NCI-H2171 (cell line): ENCODE measurements at places on chromosomes 7 and 10.

GRCh38 chr7:90320418-90320800 lies 695 bp downstream of the FAM237B start:
- no peak for DNase-seq

DNA sequence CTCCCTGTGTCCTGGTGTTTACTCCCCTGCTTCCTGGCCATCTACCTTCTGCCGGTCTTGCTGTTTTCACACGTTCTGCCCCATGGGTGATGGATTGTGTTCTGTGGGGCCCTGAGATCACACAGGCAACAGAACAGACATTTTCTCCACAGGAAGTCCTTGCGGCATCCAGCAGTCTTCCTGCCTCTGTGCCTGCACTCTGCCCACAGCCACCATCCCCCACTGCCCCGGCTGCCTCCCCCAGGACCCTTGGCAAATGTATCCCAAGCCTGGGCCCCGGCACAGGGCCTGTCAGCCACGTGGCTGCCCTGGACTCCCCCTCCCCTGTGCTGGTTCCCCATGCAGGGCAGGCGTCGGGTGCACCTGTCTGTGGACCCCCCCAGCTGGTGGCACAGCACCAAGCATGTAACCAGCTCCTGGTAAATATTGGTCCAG lies 184.2 kb downstream of the WDR37 start:
- no peak for DNase-seq

- DNase-seq, result peak; percentile 1
Observed at GRCh38 chr7:7103343-7104313, 78.7 kb upstream of the C1GALT1 start.

DNA sequence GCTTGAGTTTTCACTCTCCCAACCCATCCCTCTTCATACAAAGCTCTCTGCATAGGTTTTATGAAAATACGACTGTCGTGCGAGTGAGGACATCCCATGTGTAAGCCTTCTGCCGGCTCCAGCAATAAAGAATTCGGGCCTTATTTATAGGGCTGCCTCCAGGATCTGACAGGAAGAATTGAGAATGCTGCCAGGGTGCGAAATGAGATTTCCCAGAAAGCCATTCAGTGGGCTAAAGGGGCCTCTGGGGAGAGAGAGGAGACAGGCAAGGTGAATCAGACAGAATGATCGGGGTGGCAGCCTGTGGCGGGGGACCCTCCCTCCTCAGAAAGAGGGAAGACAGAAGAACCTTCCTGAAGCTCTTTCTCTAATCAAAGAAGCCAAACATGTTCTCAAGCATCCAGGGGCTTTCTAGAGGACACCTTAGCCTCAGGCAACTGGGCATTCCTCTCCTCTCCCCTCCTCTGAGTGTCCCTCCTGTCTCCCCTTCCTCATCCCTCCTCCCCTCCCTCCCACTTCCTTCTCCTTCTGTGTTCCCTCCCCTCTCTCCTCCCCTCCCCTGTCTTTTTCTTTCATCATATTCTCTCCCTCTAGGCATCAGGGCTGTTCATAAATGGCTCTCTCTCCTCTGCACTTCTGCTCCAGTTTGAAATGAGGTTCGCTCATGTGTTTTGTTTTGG lies 410.9 kb downstream of the TYW1 start:
- no peak for DNase-seq
